ENCODE measurements at places on chromosomes 7 and 10. TPM values are rescaled to one million over a fixed set of nuclear protein-coding genes. Genes with fewer than 3 reads are reported as not detected.

DNA sequence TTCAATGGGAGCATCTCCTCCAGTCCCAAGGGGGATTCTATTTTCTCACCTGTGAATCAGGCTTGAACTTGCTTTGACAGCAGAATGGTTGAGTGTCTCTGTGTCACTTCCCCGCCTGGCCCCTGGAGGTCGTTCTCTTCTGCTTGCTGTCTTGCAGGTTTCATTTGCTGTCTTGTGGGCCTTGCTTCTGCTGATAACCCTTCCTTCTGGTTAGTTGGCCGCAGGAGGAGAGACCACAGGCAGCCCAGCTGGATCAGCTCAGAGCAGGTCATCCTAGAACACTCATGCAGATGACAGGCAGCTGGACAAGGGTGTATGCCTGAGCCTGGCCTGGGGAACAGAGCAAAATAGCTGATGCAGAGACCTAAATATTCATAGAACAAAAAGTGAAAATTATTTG lies 344.2 kb upstream of the ADARB2 start:
- no peaks in the 10 kb centered on the region for H3K36me3 ChIP-seq
- H3K4me3 ChIP-seq: no peak overlapping the region
- no peak overlapping the region for H3K27ac ChIP-seq
- no peaks in the 10 kb centered on the region for H3K27me3 ChIP-seq
- H3K4me1 ChIP-seq: no peaks in the 10 kb centered on the region

DNA sequence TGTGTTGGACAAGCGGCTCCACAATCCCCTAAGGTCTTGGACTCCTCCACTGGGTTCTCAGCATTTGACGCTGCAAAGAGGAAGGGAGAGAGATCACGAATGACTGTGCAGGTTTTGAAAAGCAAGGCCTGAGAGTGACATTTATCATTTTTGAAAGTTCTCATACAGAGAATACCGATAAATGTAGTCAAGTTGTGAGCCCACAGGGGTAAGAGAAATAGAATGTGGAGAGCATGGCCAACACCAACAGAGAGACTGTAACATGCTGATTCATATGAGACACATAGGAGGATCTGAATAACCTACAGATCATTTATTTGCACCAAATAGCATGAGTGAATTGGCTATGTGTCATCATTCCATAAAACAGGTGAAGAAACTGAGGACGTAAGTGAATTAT lies 230.5 kb upstream of the MBL2 start:
- DNase-seq: no peak
- no peaks in the 10 kb centered on the region for H3K27me3 ChIP-seq

GRCh38 chr10:64636461-64636860 lies 1115.3 kb downstream of the REEP3 start:
- no peak overlapping the region for H3K4me3 ChIP-seq
- no peaks in the 10 kb centered on the region for H3K36me3 ChIP-seq
- DNase-seq: no peak
- no peak overlapping the region for H3K27ac ChIP-seq

- peaks cover 18% of the 10 kb centered on the region for H3K4me1 ChIP-seq
- no peak overlapping the region for H3K27ac ChIP-seq
- DNase-seq: no peak
- no peak overlapping the region for H3K4me3 ChIP-seq
- H3K36me3 ChIP-seq: no peaks in the 10 kb centered on the region
Measured at GRCh38 chr10:122343135-122343800, 31.2 kb upstream of the PLEKHA1 start.

DNA sequence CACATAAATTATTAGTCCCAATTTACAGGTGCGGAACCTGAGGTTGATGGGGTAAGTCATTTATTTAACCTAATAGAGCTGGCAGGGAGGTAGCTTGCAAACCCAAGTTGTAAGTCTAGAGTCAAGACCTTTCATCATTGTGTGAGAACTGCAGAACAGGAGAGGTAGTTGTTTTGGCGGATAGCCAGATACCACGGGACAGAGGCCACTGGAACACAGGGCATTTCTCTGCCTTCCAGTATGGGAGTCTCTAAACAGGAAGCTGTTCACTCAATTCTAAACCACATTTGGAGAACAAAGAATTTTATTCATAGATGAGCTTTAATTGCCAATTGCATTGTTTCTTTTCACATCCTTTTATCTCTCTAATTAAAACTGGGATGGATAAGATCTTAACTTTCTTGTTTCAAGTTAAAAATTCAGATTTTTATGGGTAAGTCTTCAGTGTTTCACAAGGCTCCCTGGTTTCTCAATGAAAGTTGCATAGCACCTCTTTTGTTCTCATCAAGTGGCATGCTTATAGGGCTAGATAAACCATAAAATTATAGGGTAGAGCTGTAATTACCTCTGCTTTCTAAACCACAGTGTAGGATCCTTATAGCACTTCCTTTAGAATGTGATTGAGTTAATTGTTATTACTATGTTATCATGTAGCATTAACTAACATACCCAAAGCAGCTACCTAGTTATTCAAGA lies 489.0 kb downstream of the GATA3 start:
- H3K36me3 ChIP-seq: no peaks in the 10 kb centered on the region
- no peaks in the 10 kb centered on the region for H3K27me3 ChIP-seq
- no peaks in the 10 kb centered on the region for H3K4me1 ChIP-seq
- no peak overlapping the region for H3K4me3 ChIP-seq
- no peak overlapping the region for H3K27ac ChIP-seq

DNA sequence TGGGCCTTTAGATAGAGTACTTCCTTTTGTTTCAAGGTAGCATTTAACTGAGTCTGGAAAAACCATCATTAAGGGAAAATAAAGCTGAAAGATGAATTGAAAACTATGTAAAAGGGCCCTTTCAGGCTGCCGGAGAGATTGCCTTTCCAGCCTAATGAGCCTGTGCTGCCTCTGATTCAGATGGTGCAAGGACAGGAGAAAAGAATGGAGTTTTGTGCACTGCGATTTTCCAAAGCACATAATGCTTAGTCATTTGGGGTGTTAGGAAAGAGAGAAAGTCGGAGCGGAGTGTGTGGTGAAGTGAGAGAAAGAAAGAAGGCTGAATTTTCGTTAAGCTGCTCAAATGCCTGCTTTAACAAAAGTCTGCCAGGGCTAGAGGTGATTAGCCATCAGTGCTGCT lies 259.7 kb downstream of the PAXIP1 start:
- DNase-seq: no peak
- no peaks in the 10 kb centered on the region for H3K4me1 ChIP-seq
- H3K4me3 ChIP-seq: no peak overlapping the region
- no peaks in the 10 kb centered on the region for H3K27me3 ChIP-seq
- no peaks in the 10 kb centered on the region for H3K36me3 ChIP-seq

DNA sequence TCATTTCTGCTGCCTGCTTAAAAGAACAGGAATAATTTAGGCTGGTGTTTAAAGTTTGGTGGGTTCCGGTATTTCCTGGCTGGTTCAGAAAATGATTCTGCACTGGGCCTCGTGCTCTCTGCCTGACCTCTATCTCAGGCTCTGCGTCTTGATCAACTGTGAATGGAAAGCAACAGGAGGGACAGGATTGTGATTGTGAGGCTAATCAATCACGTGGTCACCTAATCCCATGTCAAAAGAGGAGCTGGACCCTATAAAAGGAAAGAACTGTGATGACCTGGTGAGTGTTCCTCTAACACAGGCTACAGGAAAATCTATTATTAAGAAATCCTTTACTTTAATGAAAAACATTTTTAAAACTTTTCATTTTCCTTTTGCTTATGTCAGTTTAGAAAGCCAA lies at the start of gene DHX32:
Gene DHX32, minus strand, starts transcription at position 101 of the 400 bp plus-strand sequence. CDS start 468 bp downstream, outside the sequence.
- H3K27me3 ChIP-seq: no peaks in the 10 kb centered on the region
- no peak for DNase-seq
- peaks cover 33% of the 10 kb centered on the region for H3K36me3 ChIP-seq
- no peak within 1 kb of the TSS for H3K4me3 ChIP-seq

- H3K4me3 ChIP-seq: no peak overlapping the region
- DNase-seq: no peak
- no peak overlapping the region for H3K27ac ChIP-seq
- no peaks in the 10 kb centered on the region for H3K4me1 ChIP-seq
- no peaks in the 10 kb centered on the region for H3K27me3 ChIP-seq
Measured at GRCh38 chr7:115722302-115722977, 308.1 kb downstream of the TFEC start.

DNA sequence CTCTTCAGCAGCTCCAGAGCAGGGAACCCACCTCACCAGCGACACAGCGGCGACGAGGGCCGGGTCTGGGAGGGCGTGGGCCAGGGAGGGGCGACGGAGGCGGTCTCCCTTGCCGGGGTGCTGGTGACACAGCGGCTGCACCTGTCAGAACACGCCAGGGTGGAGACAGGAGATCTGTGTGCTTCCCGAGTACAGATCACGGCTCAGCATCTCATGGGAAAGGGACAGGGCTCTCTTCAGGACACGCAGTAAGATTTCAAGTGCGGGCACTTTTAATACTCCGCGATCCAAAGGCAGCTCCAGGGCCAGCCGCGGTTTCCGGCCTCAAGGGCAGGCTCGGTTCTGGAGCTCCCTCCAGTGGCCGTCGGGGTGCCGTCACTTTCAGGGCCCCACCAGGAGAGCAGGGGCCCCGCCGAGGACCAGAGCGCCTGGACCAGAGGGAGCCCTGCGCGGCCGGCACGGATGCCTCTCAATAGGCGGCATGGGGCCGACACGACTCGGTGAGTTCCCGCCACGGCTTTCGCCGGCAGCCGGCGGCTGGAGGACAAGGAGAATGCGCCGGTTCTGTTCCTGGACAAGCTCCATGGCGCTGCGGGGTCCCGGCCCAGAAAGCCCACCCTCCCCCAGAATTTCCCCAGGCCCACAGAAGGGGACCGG lies 21.4 kb downstream of the GPR146 start:
- no peak overlapping the region for H3K27ac ChIP-seq
- H3K36me3 ChIP-seq: no peaks in the 10 kb centered on the region
- peak; percentile 82 for DNase-seq
- H3K4me3 ChIP-seq: peak overlapping the region; percentile 7
- no peaks in the 10 kb centered on the region for H3K27me3 ChIP-seq

The LRIT1 gene
- total RNA-seq: not detected

The HABP2 gene
- 0.88 TPM for total RNA-seq

The SEM1 gene
- total RNA-seq: 20.0 TPM

The NPY4R2 gene
- total RNA-seq: 5.1 TPM

The EVX1 gene
- not detected for total RNA-seq

The CCL24 gene
- 13.1 TPM for total RNA-seq
